Right hindlimb (tissue), 1 donor: ENCODE measurements at places on chromosomes 11 and 22.

- no peak for DNase-seq
These were observed 5.5 kb downstream of the CYP2R1 start for GRCh38 chr11:14886513-14886912.

DNA sequence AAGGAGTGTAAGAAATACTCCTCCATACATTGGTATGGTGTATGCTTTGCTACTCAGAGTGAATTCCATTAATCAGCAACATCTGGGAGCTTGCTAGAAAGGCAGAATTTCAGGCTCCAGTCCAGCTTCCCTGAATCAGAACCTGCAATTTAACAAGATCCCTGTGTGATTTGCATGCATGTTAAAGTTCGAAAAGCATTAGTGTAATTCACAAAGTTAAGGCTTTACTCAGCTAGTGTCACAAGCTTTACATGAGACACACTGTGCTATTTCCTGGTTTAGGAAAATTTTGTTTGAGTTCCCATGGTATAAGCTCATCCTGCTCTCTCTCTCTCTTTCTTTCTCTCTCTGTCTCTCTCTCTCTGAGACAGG is 37.0 kb upstream of the HEPHL1 start:
- DNase-seq = no peak

- DNase-seq = no peak
These were observed 29.6 kb upstream of the HSPA8 start for GRCh38 chr11:123091506-123091905.

DNA sequence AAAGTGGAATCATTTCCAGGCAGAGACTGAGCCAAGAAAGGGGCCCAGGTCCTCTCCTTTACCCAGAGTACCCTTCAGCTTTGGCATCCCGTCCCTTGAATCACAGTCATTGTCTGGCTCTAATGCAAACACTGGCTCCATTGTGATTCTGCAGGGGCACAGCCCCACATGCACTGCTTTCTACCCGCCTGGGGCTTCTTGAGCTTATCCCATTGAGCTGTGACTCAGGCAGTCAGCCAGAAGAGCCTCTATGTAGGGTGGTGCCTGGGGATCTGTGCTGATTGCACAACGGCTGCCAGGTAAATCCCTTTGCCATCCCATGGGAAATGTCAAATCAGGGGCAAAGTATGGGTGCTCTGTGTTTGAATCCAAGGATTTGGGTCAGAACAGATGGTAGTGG is 88.9 kb downstream of the RASSF10 start:
- DNase-seq = peak; percentile 31

GRCh38 chr11:111694851-111695250 is 71.3 kb downstream of the PPP2R1B start:
- DNase-seq = no peak

GRCh38 chr11:78085972-78086371 is 6.3 kb upstream of the NDUFC2 start:
- no peak for DNase-seq

DNA sequence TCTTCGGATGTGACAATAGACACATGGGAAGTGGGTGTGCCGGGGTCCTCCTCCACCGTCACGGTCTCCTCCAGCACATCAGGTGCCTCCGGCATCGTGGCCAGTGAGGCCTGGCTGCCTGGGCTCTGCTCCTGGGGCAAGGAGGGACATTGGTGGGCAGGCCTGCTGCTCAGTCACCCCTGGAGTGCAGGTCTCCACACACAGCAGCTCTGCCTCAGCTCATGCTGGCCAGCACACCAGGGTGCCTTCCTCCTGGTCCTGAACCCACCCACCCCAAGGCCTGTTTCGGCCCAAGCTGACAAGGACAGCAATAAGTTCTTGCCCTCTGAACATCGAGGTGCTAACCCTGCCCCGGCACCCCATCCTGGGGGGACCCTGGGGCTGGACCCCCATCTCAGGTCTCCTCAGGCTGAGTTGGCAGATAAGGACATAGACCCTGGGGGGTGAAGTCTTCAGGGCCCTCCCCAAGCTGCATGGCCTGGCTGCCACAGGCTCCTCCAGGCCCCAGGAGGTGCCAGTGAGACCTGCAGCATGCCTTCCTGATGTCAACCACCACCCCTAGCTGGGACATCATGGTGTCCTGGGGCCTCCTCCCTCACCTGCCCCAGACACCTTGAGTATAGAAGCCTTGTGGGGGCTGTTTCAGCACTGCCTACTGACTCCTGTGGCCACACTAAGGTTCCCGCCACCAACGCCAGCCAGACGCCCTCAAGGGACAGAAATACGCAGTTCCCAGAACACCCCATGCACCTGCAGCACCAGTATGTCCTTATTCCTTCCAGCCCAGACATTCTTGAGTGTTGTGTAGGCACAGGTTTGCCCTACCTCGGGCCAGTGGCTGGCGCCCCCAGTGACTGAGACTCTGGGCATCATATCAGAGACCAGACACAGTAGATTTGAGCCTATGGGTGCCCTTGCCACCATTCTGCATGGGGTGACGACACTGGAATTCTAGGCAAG is 34.4 kb downstream of the ARVCF start:
- DNase-seq = peak; percentile 7

- no peak for DNase-seq
These were observed 3.9 kb downstream of the FDX1 start for GRCh38 chr11:110433393-110434333.

DNA sequence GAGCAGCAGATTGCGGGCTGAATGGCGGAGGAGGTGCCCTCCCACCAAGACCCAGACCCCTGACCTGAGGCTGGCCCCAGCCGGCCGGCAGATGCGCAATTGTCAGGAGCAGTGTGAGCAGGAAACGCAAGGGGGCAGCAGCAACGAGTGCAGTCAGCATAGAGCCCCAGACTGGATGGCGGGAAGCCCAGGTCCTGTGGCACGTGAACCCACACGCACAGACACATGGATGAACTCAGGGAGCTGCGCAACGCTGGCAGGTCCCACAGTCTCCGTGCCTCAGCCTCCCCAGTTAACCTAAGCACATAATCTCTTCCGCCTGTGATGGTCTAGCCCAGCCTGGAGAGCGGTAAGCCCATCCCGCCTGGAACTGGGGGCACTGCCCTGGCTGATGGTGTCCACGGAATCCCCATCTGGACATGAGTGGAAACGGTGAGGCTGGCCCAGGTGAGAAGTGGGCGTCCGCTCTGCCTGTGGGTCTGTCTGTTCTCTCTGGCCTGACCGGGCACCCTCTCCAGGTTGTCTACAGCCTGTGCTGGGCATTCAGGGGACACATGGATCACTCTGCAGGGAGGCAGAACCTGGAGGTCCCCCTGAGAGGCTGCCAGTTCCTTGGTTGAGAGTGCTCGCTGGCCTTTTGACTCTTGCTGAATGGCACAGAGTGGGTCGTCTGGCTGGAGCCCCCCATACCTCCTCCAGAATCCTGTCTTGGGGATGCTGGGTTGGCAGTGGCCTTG is 626 bp upstream of the TBX10 start:
- peak; percentile 59 for DNase-seq

GRCh38 chr11:118602331-118602730 is 5.1 kb upstream of the PHLDB1 start:
- peak; percentile 53 for DNase-seq

DNA sequence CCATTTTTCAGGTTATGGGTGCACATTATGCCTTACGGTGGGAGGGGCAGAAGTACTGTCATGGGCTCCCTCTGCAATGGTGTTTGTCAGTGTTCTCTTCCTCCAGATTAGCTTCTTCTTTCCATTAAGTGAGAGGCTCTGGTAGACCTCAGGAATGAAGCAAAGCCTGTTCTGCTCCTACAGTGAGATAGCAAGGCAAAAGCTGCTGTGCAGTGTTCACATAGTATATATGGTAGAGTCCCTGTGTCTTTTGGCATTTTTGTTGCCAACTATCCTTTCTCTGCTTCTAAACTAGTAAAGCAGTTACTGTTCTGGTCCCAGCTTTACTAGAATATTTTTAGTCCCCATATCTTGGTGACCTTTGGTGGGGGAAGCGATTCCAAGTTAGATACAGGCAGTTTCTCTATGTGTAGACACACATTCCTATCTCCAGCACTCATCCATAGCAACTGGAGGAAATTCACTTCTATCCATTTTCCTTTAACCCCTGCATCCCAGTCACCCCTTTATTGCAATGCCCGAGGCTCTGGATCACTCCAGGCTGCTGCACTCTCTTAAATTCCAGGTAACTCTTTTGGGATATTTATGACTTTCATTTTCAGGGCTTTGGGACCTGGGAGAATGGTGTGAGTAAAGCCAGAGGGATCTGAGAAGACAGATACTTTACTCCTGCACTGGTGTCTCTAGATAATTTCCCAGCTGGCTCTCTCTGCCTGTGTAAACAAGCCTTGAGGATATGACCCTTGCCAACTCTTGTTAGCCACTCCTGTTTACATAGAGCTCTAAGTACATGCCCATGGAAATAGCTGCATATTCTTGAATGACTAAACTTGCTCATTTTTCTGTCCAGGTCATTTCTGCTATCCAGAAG is 3.9 kb upstream of the TRIM34 start:
- DNase-seq = no peak

GRCh38 chr22:40676644-40677043 is 2.6 kb upstream of the MCHR1 start:
- no peak for DNase-seq

DNA sequence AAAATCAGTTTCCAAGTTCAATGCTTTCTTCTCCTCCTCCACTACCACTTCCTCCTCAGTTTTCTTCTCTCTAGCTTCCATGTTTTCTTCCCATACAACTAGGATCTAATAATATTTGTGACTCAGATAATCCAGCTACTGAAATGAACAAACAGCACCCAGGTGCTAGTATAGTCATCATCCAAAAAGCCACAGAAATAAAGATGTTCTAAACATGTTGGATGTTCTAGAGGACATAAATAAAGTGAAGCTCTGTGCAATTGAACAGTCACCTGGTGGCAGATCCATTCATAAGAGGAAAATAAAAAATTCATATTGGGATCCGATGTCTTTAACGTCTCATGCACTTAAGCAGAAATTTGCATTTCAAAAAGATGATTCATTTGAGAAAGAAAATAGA is 142.8 kb downstream of the ENTHD1 start:
- no peak for DNase-seq

DNA sequence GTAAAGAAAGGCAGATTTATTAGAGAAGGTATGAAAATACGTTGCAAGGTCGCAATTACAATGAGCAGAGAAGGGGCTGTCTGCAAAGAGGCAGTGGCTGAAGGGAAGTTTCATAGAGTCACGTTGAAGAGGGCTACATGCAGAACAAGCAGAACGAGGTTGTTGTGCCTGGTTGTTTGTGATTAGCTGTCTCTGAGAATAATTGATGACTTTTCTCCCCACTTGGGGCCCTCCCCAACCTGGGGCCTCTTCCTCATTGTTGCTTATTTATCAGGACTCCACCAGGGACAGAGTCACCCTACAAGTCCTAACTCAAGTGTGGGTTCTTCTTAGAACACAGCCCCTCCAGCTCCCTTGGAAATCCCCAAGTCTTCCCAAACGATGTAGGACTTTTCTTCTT is 29.1 kb downstream of the CSF2RB start:
- DNase-seq = no peak

- DNase-seq = no peak
These were observed 628.2 kb downstream of the FAM181B start for GRCh38 chr11:82105331-82105998.

DNA sequence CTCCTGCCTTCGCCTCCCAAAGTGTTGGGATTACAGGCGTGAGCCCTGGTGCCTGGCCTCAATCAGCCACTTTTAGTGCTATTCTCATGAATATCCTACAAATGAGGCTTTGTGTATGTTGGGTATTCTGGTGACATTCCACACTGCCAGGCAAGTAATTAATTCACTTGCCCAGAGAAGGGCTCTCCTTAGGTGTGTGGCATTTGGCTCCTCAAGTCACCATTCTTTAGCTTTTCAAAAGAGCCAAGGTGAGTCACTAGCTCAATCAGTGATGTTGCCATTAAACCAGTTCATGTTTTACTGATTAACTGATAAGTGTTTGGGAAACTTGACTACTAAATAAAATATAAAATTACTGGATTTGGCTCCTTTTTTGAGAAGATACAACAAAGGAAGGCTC is 52.2 kb downstream of the SLC25A17 start:
- no peak for DNase-seq

DNA sequence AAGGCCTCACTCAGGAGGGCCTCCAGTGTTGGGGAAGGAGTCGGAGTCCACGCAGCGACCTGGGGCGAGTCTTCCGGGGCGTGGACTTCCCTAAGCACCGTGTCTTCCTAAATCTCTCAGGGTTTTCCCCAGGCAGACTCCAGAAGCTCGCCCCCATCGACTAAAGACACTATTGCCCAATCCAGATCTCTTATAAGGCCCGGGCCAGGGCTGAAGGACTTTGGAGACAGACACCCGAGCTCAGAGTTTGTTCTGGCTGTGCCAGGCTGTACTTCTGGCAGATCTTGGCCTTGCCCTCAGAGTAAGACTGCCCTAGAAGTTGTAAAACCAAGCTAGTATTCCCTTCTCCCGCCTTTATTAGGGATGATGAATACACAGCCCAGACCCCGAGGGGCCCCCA is 191.4 kb downstream of the BUD13 start:
- no peak for DNase-seq

- no peak for DNase-seq
These were observed 68.7 kb upstream of the CREB3L1 start for GRCh38 chr11:46208803-46209202.

GRCh38 chr11:67119585-67120391 is 725 bp downstream of the KDM2A start:
- DNase-seq = peak; percentile 55

DNA sequence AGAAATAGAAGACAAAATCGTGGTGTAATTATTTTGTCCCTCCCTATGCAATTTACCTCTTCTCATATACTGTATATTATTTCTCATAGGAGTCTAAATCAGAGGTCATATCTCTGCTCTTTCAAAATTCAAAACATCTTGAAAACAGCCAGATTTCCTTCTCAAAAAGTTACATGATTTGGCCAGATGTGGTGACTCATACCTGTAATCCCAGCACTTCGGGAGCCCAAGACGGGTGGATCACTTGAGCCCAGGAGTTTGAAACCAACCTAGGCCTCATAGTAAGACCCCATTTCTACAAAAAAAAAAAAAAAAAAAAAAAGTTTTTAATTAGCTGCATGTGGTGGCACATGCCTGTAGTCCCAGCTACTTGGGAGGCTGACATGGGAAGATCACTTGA is 29.0 kb upstream of the DNAJB7 start:
- no peak for DNase-seq

GRCh38 chr11:121807051-121807450 is 309.0 kb downstream of the BLID start:
- no peak for DNase-seq

GRCh38 chr11:35029979-35030682 is 108.8 kb upstream of the CD44 start:
- no peak for DNase-seq

DNA sequence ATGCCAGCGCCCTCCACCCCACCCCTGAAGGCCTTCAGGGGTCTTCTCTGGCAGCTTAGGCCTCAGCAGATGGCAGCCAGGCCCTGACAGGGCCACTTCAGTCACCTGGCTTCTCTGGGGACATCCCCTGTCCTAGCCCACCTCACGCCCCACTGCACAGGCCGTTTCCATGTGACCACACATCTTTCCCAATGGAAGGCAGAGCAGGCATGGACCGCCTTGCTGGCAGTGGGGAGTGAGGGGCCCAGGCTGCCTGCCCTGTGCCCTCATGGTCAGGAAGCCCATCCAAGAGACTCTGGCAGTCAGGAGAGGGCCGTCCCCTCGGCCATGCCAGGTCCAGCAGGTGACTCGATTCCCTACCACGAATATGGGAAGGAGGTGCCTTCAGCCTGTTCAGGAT is 25.8 kb downstream of the MACROD1 start:
- no peak for DNase-seq
